ENCODE measurements at places on chromosomes 7 and 10. TPM values are rescaled to one million over a fixed set of nuclear protein-coding genes. Genes with fewer than 3 reads are reported as not detected.

POLR2J3 gene
- 32.9 TPM for total RNA-seq

PVRIG gene
- total RNA-seq: 1.4 TPM

CPN1 gene
- total RNA-seq: not detected

ABHD11 gene
- 109 TPM for total RNA-seq

CHCHD2 gene
- 580 TPM for total RNA-seq

SLC25A13 gene
- 36.4 TPM for total RNA-seq

ZP3 gene
- total RNA-seq: 13.9 TPM

AVPI1 gene
- total RNA-seq: 34.8 TPM

TMEM229A gene
- total RNA-seq: not detected

MYL7 gene
- total RNA-seq: not detected

TMEM213 gene
- not detected for total RNA-seq

FKBP6 gene
- not detected for total RNA-seq

CNPY1 gene
- not detected for total RNA-seq

HABP2 gene
- total RNA-seq: not detected

ZNF438 gene
- total RNA-seq: 2.7 TPM

CCDC3 gene
- 1.4 TPM for total RNA-seq

SORCS1 gene
- 0.40 TPM for total RNA-seq

DNAJB9 gene
- total RNA-seq: 24.7 TPM

RAPGEF5 gene
- 42.2 TPM for total RNA-seq

MAGI2 gene
- 1.1 TPM for total RNA-seq

ELOVL3 gene
- total RNA-seq: not detected

C10orf88 gene
- 6.3 TPM for total RNA-seq
